ENCODE measurements at places on chromosomes 4 and X.

GRCh38 chr4:6461301-6462165, 10.9 kb downstream of the PPP2R2C start:
- peak; percentile 39 for DNase-seq

- DNase-seq: no peak
Observed at GRCh38 chr4:41991916-41992767, 1.8 kb downstream of the SLC30A9 start.

DNA sequence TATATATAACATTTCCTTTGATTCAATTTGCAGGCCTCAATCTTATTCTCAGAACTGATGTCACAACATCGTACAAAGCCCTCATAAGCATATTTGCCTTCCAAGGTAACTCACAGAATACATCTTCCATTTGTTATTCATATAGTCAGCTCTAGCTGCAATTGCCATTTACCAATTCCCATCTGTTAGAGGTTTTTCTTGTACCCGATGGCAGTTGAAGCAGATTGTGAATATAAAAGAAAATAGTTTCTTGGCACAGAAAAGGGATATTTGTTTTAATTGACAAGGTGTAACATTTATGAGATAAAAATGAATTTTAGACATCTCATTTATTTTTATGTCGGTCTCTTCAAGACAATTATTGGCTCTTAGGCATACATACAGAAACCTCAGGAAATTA, 311.3 kb downstream of the TRIML1 start:
- DNase-seq: no peak

DNA sequence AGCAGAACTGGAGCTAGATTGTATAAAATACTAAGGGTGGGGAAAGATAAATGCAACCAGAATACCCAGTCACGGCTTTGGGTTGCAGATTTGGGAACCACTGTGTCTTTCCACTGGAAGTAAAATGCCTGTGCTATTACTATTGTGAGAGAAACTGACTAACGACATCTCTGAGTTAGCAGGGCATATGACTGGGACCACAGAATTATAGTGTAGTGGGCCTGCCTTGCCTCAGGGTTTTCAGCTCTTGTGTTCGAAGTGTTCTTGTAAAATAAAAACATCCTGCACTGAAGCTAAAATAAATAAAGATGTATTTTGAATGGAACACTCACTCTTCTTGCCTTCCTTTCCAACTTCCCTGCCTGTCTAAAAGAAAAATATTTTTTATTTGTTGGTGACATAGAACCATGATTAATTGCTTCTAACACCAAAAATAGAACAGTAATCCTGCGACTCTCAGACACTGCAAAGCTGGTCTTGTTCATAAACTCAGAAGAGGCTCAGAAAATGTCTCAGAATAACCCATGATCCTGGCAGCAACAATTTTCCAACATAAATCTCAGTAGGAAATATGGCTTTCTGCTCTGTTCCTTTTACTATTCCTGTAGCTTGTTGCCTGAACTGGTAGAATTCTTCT, 104.2 kb downstream of the FAM47B start:
- DNase-seq: no peak

DNA sequence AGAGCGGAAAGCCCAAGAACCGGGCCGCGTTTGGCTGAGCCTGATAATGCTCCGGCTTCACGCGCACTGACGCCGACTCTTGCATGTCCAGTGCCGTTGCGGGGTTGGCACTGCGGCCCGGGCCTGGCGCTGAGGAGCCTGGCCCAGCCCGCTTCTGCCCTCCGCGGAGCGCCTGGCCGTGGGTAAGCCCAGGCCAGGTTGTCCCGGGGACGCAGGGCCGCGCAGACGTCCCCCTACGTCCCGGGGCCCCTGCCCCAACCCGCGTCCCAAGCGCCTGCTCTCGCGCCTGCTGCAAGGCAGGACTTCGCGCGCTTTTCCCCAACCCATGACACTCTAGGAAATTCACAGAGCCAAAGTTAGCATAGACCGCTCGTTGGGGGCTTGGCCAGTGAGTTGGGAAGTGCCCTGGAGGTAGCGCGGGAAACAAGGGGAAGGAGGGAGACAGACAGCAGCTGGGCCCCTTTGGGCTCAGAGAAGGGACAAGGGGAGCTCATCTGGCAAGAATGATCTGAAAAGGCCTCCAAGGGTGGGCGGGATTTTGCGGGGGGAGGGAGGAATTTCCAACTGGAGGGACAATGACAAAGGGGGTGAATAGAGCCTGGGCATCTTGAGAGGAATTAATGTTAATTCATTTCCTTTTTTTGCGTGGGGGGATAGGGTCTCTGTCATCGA, 665 bp upstream of the LRPAP1 start:
- no peak for DNase-seq

GRCh38 chr4:5379895-5380294, 328.5 kb downstream of the EVC2 start:
- no peak for DNase-seq

- no peak for DNase-seq
Observed at GRCh38 chrX:37785569-37785968, 5.7 kb downstream of the CYBB start.

- DNase-seq: no peak
Observed at GRCh38 chr4:73682508-73682907, 57.9 kb upstream of the CXCL8 start.

DNA sequence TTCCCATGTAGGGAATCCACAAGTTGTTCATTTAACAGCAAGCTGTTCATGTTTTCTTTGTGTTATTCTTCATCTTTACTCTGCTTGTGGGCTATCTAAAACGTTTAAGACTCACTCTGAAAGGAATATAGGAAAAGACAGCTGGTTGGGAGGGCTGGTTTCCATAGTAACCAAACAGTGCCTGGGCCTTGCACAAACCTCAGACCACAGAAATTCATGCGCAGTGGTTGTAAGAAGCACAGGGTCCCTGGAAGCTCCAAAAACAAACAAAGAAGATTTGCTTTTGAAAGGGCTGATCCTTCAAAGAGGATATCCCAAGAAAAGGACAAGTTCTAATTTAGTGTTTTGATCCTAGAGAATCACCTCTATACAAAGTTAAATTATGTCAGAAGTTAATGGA, 7.8 kb downstream of the SERTM2 start:
- DNase-seq: no peak

DNA sequence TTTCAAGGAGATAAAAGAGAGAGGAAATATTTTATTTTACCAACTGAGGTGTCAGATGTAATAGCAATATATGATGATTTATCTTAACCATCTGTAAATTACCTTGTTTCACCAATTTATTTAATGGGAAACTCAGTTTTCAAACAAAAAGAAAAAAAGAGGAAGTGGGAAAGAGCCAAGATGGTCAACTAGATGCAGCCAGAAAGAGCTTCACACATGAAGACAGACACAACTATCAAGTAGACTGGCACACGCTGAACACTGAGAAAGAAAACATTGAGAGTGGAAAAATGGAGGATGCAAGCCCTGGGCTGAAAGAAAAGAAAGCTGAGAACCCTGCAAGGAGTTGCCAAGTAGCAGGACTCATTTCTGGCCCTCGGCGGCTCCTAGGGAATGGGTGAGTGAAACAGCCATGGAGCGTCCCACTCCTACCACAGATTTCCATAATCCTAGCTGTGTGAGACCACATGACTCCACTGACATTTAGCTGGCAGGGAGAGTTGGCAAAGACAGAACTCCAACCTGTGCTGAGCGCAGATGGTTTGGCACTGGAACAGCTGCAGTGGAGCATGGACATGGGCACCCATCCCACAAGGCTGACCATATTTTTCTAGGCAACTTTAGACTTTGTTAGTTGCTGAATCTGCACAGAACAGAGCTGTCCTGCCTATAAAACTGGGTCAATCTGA, 409.3 kb downstream of the FAM47B start:
- DNase-seq: no peak

DNA sequence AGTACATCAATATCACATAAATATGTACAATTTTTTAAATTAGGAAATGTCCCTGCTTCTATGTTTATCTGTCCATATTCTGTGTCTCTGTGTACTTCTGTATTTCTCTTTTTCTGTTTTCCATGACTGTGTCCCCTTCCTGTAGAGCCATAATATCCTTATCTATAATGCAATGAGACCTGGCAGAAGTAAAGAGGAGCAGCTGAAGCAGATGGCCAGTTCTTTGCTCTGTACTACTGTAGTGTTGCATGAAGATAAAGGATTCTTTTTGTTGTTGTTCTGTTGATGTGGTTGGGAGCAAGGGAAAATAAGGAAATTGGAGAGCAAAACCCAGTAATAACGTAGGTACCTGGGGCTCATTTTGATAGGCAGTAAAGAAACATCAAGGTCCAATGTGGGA, 301.7 kb downstream of the ADGRL3 start:
- no peak for DNase-seq

- DNase-seq: peak; percentile 3
Observed at GRCh38 chrX:133838761-133839676, 146.4 kb downstream of the GPC3 start.

DNA sequence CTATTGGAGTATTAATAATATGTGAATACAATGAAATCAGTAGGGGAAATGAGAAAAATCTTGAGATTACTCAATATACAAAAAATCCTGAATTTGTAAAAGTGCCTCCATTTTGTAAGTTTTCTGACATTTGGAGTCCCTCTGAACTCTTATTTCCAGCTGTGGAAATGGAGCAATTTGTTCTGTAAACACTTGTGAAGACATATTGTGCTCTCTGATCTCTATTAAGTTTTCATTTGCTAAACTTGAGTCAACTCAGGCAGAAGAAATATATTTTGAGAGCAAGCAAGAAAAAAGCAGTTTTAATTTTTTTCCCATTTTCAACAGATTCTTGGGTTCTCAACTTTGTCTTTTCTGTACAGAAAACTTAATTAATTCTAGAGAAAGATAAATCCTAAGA, 51.4 kb upstream of the PCDH18 start:
- DNase-seq: no peak

DNA sequence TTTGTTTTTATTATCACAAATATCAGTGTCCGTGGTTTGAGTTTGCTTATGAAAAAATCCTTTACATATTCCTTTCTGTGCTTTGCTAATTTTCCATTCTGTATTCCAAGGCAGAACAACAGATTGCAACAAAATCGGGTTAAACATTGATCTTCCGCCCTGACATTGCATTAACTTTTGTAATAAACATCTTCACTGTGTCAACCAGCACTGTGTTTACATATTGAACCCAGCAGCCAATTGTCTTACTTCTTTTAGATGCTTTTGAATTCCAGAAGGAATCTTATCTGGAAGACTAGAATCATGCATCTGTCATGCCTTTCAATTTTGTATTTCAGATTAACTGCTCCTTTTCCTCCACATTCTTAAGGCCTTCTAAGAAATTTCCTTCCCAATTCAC, 147.8 kb upstream of the CXXC4 start:
- DNase-seq: no peak

DNA sequence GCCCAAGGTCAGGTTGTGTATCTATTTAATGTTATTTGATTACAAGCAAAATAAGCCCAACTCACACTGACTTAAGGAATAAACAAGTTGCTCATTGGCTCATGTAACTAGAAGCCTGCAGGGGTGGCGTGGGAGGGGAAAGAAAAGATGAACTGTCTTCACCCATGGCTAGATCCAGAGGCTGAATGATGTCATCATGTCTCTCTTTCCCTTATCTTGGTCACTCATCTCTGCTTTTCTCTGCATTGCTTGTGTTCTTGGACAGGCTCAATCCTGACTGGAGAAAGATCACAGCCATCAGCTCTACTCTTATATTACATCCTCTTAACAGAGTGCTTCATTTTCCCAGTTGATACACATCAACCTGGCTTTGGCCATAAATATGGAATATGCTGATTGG, 290.0 kb upstream of the DIAPH2 start:
- DNase-seq: no peak

GRCh38 chrX:32530802-32531403, 680.4 kb downstream of the DMD start:
- no peak for DNase-seq

- DNase-seq: no peak
Observed at GRCh38 chrX:41956027-41956426, 32.7 kb upstream of the CASK start.

- DNase-seq: no peak
Observed at GRCh38 chr4:159284113-159284512, 181.2 kb downstream of the RAPGEF2 start.

GRCh38 chr4:13032936-13033335, 451.2 kb downstream of the RAB28 start:
- DNase-seq: no peak

DNA sequence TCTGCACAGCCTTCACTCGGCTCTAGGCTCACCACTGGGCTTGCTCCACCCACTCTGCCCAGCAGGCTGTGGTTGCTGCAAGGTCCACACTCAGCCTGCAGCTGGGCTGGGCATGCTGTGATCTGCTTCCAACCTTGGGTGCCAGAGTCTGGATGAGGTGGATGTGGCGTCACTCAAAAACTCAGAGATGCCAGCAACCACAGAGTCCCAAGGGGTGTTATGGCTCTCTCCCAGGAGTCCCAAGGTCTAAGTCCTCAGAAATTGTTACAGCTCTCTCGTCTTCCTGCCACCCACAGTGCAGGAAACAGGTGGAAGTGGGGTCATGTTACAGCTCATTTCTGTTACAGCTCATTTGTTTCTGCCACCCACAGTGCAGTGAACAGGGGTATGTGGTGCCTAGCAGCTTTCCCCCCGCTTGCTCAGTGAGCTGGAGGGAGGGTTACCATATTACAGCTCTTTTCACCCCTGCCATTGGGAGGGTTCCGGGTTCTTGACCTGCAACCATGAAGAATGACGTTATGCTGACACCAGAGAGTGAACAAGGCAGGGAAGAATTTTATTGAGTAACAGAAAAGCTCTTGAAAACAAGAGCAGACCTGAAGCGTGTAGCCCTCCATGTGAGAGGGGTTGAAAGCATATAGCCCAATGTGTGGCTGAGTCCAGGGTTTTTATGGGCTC, 893.9 kb downstream of the PCDH7 start:
- no peak for DNase-seq

DNA sequence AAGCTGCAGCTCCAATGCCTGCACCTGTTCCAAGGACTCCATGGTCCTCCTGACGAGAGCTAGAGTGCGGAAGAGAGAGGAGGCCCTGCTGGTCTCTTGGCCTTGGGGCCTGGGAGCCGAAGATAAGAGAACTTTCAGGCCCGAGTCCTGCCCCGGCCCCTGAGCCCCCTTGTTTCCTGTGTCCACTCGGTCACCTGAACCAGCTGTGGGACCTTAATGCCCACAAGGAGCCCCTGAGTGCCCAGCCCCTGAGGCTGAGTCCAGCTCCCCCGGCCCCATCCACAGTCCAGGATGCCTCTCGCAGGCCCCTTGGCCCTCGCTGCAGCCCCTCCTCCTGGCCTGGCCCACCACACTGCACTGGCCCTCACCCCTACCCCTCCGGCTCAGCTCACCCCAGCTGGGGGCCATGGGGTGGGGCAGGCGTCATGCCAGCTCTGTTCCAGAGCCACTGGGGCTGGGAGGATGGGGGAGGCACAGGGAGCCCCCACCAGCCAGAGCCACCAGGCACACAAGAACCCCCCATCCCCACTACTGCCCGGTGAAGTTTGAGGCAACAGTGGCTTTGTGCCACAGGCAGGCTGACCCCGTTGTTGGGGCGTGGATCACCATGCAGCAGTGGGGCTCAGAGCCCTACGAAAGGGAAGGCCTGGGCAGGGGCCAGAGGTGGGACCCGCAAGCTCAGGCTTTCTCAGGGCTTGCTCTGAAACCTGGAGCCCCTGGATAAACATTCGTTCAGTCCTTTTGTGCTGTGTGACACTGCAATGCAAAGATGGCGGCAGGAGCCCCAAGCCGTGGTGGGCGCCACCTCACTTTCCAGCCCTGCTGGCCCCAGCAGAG, 14.1 kb downstream of the NAT8L start:
- peak; percentile 43 for DNase-seq

- no peak for DNase-seq
Observed at GRCh38 chr4:118270492-118270891, 82.3 kb downstream of the PRSS12 start.

GRCh38 chrX:23803931-23804381, 21.0 kb downstream of the SAT1 start:
- no peak for DNase-seq

- no peak for DNase-seq
Observed at GRCh38 chr4:29046186-29046585, 1674.0 kb upstream of the PCDH7 start.

- no peak for DNase-seq
Observed at GRCh38 chr4:159222043-159222552, 119.2 kb downstream of the RAPGEF2 start.

Data from H1 (cell line).